ENCODE measurements at places on chromosomes 11 and 22.

- no peak for DNase-seq
Measured at GRCh38 chr11:111911563-111912401, at the start of gene CRYAB. TSS of gene CRYAB (minus strand) at chr11:111911770. CDS start at chr11:111911724, 46 bp downstream.

GRCh38 chr22:31269892-31270579, 22.3 kb downstream of the PIK3IP1 start:
- DNase-seq: no peak

GRCh38 chr22:22919041-22919440, 31.4 kb downstream of the IGLL5 start:
- DNase-seq: no peak

DNA sequence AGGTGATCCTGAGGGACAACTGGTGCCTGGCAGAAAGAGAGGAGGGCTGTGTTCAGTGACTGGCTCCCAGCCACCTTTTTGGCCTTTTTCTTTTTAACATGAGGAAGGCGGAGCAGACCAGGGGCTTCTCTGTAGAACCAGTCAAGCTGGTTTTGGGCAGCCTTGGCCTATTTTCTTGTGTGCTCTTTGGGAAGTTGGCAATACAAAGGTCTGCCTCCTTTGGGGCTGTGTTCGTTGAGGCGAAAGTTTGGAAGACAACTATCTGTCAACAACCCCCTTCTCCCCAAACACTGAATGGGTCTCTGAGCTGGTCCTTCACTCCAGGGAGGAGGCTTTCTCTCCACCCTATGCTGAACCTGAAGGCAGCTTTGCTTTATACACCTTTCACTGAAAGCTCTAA, 8.5 kb downstream of the MARK2 start:
- no peak for DNase-seq

DNA sequence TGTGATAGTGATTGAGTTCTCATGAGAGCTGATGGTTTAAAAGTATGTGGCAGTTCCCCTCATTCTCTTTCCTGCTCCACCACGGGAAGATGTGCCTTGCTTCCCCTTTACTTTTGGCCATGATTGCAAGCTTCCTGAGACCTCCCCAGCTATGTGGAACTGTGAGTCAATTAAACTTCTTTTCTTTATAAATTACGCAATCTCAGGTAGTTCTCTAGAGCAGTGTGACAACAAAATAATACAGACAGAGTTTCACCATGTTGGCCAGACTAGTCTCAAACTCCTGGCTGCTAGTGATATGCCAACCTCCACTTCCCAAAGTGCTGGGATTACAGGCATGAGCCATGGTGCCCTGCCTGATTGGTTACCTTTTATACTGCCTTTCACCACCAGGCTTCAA, 755.2 kb downstream of the METTL15 start:
- DNase-seq: no peak

- DNase-seq: no peak
Measured at GRCh38 chr11:106216281-106216680, 138.8 kb downstream of the AASDHPPT start.

DNA sequence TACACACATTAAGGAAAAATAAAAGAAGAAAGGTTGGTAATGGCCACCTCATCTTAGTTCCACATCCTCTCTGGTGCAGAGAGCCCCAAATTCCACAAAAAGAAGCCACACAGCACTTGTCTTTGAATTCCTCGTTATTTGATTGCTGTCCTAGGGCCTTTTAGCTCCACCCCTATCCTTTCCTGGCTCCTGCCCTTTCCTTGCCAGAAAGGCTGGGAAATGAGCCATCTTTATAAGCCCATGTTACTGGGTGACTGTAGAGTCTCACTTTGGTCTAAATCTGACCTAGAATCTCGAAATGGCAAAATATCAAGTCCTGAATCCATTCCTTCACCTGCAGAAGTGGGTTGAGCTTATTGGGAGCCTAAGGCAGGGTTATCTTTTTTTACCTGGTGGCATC, 4.3 kb upstream of the TMEM132A start:
- DNase-seq: no peak

- DNase-seq: no peak
Measured at GRCh38 chr11:40506226-40506625, 953.2 kb downstream of the LRRC4C start.
